ENCODE measurements at places on chromosomes 11 and 22.

DNA sequence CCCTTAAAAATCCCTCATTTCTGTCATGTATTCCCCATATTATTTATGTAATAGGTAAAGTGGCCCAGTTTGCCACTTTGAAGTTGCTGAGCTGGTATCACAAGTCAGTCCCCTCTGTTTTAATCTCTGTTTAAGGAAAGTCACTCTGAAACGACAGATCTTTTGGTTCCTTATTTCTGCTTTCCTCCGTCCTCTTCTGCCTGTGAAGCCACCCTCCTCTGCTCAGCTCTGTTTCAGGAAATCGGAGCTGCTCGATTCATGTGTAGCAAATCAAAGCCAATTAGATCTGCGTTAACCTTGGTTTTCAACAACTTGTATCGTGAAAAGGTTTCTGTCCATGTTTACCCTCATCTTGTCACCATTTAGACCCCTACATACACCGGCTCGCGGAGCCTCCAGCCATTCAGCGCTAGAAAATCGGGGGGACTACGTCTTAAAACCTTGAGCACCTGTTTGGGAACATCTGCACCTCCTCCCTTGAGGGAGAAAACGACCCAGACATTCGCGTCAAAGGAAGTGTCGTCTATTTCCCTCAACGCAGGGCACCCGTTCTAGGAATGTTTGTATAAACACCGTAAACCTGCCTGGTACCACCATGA, 576 bp upstream of the SC5D start:
- peak; percentile 1 for DNase-seq

GRCh38 chr11:47593934-47594855, at the start of gene C1QTNF4:
C1QTNF4 (minus strand) TSS chr11:47594411; CDS start chr11:47590810, 3,601 bp downstream.
- no peak for DNase-seq

DNA sequence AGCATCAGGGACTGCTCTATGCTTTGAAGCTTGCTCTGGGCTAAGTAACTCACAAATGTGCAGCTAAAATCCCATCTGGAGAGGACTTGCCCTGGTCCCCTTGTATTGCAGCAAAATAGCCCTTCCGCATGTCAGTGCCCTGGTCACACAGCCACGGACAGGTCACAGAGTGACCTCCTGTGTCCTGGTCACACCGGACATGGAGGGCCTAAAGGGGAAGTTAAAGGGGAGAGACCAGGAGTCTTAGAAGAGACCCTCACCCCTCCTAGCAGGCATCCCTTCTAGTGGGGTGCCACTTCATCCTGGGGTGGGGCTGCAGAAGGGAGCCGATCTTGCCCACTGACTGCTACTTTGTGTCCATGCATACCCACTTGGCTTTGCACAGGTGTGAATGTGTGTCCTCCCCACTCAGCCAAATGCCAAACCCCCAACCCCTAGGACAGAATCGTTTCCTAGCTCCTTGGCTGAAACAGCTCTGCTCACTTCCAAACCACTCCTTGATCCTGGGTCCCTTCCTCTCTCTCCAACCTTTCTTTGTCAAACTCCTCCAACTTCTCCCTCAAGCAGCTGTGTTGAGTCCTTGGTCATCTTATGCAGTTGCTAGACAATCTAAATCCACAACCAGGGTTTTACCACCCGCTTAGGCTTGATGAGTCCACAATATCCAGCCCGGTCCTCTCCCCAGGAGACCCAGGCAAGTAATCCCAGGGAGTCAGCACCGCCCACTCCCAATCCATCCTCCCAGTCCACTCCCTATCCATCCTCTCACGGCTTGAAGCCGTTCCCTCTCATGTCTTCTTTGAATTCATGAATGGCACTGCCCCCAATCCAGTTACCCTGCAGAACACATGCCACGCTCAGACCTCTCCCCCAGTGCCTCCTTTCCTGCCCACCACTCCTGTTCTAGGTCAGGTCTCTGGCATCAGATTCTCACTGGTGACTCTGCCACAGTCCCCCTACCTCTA, 3.3 kb upstream of the FXYD6 start:
- no peak for DNase-seq

DNA sequence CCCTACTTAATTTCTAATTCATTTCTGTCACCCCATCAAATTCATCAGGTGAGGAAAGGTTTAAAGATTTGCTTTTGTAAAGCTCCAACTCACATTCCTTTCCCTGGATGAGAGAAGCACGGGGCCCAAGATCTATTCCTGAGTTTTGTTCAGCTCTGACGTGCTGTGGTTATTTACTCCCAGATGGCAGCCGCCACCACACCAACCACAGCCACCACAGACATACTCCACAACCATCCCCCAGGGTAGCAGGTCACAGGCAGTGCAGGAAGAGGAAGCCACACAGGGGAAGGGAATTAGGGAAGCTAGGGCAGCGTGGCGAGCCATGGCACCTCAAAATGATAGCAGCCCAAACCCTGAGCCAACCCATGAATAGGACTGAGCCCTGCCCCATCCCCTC, 63.5 kb upstream of the CSNK2A3 start:
- DNase-seq = no peak

- DNase-seq = no peak
Measured at GRCh38 chr22:47615051-47615450, 852.6 kb downstream of the TBC1D22A start.

DNA sequence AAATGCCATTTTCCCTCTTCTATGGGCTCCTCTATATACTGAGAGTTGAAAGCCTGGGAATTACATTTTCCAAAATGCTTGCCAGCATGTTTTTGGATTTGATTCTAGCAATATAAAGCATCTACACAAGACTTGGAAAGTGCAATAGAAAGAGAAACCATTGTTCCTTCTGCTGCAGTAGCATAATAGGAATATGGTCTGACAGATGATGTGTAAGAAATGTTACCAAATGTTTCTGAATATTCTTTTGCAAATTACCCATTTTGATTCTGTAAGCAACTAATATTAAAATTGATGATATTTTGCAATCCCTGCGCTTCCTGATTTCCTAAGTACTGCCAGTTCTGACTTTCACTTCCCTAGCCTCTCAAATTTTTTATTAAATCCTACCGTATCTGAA, 61.6 kb downstream of the CASP12 start:
- DNase-seq = no peak

DNA sequence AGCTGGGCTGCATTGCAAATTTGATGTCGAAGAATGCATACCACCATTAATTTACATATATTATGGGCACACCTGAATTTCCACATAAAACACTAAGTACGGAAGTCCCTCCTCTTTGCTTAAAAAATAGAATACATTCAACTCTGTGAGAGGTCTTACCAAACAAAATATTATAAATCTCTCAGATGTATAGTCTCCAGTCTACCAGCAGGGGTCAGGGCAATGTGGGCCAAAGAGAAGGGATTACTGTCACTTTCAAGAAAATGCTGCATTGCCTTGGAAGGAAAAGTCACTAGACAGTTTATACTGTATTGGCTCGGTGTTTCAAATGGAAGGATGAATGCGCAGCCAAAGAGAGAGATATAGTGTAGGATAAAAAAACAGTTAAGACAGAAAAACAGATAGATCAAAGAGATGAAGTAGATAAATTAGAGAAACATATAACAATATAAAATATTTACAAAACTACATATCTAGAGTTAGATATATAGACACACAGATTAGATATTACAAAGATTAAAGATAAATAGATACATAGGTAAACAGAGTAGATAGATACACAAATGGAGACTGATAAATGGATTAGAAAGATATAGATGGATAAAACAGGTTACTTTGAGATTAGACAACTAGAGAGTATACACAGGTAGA, 20.9 kb downstream of the SERGEF start:
- no peak for DNase-seq

GRCh38 chr11:104581246-104581980, 316.8 kb downstream of the CASP12 start:
- no peak for DNase-seq

DNA sequence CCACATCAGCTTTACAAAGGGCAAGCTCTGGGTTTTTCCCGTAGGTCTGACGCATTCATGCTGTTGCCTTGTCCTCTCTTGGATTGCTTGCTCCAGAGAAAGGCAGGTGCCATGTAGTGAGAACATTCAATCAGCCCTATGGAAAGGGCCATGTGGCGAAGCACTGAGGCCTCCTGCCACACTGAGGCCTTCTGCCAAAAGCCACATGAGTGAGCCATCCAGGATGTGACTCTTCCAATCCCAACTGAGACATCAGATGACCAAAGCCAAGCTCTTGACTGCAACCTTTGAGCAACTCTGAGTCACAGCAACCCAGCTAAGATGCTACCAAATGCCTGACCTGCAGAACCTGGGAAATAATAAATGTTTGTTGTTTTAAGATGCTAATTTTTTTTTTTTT, 9.0 kb upstream of the PANX3 start:
- DNase-seq = no peak

DNA sequence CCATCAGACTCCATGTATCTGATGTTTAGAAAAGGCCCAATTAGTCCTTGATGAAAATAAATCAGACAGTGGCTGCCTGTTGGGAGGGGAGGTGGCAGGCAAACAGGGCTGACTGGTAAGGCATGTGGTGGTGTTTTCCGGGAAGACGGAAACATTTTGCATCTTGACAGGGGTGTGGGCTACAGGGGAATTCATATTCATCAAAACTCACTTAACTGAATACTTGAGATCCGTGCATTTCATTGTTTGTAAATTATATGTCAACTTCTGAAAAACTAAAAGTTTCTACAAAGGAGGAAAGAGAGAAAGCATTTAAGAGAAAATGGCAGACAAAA, 10.1 kb upstream of the MOB2 start:
- DNase-seq = no peak

GRCh38 chr22:26708256-26709009, 51.0 kb downstream of the MIAT start:
- DNase-seq = no peak

GRCh38 chr11:85694385-85694980, 8.5 kb upstream of the CCDC89 start:
- DNase-seq = no peak

- DNase-seq = no peak
Measured at GRCh38 chr22:37343348-37343747, 61.0 kb downstream of the CYTH4 start.

DNA sequence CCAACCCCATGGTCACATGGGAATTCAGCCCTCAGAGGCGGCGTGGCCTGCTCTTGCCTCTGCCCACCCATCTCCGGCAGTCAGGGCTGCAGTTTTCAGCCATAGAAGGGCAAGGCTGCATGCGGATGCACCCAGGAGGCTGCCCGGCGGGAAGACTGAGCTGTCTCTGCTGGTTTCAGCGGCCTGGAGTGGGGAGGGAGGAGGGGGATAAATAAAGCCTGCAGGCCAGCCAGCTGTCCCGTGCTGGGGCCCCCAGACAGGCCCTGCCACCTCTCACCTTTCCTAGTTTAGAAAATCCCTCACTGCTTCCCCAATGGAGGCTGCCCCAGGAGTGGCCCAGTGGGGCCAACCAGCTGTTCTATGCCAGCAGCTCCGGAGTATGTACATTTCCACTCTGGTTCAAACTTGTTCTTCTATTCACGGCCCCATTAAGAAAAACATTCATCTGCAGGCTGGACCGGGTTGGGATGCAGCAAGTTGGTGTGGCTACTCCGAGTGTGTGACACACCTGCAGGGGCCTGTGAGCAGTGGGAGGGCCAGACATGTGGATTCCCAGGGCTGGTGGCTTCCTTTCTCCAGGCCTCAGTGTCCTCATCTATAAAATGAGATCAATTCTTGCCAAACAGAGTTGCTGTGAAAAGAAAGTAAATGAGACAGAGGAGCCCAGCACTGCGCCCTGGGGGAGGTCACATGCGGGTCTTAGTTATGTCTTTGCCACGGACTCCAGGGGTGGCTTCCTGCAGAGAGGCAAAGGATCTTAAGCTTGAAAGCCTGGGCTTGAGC, 5.0 kb downstream of the MICALL1 start:
- DNase-seq = no peak

DNA sequence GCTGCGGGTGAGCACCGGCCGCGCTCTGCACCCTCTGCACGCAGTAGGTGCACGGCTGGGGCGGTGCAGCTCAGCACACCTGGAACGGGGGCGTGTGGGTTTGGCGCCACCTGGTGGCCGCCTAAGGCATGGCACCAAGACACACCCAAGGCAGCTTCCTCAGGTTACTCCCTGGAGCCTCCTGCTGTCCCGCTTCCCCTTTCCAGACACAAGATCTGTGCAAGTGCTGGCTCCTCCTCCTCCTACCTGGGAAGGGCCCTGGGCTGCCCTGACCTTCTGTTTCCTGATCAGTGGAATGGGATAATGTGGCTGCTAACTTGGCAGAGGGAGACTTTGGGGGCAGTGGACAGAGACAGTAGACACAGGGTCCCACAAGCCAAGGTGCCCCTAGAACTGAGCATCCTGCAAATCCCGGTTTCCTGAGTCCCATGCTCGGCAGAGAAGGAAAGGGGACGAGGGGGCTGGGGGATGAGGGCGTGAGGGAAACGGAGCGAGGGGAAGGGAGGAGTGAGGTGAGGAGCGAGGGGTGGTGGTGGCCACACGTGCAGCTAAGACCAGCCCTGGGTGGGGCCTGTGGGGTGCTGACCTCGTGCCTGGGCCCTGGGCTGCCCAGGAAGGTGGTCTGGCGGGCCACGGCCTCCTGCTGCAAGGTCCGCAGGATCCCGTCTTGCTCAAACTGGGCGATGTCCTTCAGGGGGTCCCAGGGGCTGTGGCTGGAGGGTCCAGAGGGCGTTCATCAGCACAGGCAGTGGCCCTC, 34.8 kb upstream of the CARS1 start:
- peak; percentile 40 for DNase-seq

- no peak for DNase-seq
Measured at GRCh38 chr11:1920909-1921573, 1.5 kb downstream of the TNNT3 start.

- DNase-seq = no peak
Measured at GRCh38 chr11:1484695-1485503, 1.7 kb downstream of the MOB2 start.

DNA sequence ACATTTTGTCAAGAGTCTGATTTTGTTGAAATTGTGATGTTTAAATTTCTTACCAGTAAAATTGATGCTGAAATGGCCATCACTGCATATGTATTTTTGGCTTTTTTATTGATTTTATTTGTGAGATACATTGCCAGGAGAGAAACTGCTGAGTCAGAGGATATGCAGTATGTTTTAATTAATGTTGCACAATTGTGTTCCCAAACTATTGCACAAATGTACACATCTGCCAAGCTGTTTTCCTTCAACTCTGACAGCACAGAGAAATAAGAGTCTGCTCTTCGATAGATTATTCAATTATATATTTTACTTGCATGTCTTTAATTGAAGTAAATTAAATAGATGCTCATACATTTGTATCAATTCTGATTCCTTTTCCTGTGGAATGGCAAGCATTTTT, 640.2 kb upstream of the LUZP2 start:
- no peak for DNase-seq

- DNase-seq = no peak
Measured at GRCh38 chr22:35835998-35836691, 118.5 kb downstream of the APOL5 start.

- DNase-seq = no peak
Measured at GRCh38 chr11:82194521-82194920, 539.1 kb downstream of the FAM181B start.

- DNase-seq = no peak
Measured at GRCh38 chr11:67698247-67698646, 23.8 kb upstream of the ALDH3B2 start.

- no peak for DNase-seq
Measured at GRCh38 chr22:27724709-27725108, 76.8 kb downstream of the MN1 start.
